ENCODE measurements at places on chromosomes 11 and 22.

- DNase-seq, result no peak
Observed at GRCh38 chr11:1461826-1462697, 24.5 kb downstream of the MOB2 start.

GRCh38 chr22:37079158-37079557 lies 27.6 kb downstream of the KCTD17 start:
- no peak for DNase-seq

DNA sequence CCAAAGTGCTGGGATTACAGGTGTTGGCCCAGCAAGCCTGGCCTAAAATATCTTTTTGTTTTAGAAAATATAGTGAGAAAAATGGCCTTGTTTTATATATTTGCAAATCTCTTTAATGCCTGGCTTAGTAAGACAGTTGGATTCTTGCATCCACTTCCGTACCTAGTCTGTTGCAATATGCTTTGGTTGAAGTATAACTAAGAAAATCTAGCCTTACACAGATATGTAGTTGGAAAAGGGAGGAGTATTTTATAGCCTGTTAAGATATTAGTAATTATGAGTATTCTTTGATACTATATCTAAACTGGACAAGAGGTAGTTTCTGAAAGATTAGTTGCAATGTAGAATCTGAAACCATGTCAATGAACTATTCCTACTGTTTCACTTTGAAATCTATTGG lies 65.1 kb downstream of the ZNRF3 start:
- no peak for DNase-seq

DNA sequence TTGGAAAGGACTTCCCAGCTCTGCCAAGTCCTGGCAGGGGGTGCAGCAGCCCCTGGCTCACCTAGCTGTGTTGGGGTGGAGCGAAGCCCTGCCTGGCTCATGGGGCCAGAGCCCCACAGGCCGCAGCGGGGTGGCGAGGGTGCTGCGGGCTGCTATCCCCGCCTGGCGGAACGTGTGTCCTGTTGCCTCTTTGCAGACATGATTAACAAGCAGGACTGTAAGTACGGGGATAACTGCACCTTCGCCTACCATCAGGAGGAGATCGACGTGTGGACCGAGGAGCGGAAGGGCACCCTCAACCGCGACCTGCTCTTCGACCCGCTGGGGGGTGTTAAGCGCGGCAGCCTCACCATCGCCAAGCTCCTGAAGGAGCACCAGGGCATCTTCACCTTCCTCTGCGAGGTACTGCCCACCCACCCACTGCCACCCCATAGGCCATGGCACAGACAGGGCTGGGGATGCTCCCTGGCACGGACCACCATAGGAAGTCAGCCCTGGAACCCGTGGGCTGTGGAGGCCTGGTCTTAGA lies 35.9 kb upstream of the TEF start:
- DNase-seq, result no peak

- DNase-seq, result no peak
Observed at GRCh38 chr11:56706486-56706885, 7.6 kb downstream of the OR9G1 start.

GRCh38 chr11:126465573-126466188 lies 110.2 kb downstream of the ST3GAL4 start:
- no peak for DNase-seq

DNA sequence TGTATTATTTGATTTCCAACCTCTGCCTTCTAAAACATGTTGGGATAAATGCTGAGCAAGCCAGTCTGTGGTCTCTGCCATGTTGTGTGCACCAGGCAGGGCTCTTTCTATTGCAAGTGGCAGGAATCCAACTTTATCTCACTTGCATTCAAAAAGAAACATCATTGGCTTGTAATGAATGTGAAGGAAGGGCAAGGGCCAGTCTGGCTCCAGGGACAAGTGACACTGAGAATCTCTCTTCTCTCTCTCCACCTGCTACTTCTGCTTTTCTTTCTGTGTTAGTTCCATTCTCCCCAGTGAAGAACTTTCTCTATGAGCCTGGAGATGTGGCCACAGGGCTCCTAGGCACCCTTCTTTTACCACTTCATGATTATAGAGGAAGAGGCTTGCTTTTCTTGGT lies 329.9 kb upstream of the NCAM1 start:
- DNase-seq, result no peak

GRCh38 chr11:119486691-119487259 lies 63.8 kb upstream of the THY1 start:
- peak; percentile 65 for DNase-seq
